ENCODE measurements at places on chromosomes 7 and 10. TPM values are rescaled to one million over a fixed set of nuclear protein-coding genes. Genes with fewer than 3 reads are reported as not detected.

DNA sequence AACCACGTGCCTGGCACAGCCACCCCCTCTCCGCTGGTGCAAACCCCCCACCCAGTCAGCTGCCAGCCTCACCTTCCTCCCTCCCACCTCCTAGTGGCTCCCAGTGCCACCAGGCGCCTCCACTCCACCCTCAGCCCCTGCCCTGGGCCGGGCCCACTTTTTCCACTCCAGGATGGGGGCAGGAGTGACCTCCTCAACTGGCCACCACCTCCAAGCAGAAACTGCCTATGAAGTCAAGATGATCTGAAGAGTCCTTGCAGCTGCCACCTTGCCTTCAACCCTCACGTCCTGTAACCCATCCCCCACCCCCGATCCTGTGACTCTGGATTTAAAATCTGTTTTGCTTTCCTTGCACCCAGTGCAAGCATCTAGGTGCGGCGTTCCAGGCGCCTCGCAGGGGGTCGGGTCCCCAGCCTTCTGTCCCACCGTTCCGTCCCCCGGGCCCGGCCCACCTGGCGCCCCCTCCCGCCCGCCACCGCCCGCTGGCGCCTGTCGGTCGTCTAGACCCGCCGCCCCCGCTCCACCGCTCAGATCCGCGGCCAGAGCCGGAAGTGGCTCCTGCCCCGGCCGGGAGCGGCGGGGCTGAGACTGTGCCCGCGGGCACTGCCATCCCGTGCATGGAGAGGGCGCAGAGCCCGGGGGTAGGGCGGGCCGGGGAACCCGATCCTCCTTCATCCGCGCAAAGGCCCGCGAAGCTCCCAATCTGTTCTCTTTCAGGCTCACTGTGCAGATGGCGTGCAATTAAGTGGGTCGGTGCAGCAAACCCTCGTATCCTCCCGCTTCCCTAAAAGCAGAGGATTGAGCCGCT lies 51.2 kb upstream of the GTF2I start:
- DNase-seq, result peak; percentile 55

DNA sequence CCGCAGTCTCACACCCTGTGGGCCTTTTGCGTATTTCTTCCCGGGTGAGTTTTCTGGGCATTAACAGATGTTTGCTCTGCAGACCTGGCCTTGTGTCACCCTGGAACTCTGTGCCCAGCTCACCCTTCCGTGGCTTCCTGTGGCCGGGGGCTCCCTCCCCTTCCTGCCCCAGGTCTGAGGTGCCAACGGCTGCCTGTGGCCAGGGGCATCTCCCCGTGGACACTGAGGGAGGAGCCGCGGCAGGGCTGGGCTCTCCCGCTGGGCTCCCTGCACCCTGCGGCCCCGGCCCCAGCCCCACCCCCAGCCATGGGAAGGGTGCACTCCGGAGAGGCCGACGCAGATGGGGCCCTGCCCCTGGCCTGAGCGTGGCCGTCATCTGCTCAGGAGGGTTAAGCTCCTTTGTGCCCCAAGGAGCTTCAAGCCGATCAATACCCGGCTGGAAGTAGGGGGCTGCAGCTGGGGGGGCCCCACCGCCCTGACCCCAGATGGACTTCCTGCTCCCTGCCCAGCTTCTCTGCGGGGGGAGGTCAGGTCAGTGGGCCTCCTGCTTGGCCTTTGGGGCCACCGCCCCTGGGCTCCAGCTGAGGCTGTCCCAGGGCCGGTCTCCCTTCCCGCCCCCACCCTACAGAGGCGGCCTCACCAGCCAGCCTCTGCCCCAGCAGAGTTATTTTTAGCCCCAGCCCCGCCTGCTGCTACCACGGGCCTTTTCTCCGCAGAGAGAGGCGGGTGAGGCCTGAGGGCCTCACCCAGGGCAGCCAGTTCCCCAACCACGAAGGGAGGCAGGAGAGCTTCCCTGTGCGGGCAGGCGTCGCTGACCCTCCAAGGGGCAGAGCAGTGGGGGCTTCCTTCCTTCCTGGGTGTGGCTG lies 24.2 kb downstream of the PWWP2B start:
- peak; percentile 75 for DNase-seq

Gene SSC4D
- total RNA-seq, result not detected

- no peak for DNase-seq
These were observed 99.7 kb upstream of the PPIF start for GRCh38 chr10:79247373-79248137.

Gene SNX13
- total RNA-seq, result 58.1 TPM

DNA sequence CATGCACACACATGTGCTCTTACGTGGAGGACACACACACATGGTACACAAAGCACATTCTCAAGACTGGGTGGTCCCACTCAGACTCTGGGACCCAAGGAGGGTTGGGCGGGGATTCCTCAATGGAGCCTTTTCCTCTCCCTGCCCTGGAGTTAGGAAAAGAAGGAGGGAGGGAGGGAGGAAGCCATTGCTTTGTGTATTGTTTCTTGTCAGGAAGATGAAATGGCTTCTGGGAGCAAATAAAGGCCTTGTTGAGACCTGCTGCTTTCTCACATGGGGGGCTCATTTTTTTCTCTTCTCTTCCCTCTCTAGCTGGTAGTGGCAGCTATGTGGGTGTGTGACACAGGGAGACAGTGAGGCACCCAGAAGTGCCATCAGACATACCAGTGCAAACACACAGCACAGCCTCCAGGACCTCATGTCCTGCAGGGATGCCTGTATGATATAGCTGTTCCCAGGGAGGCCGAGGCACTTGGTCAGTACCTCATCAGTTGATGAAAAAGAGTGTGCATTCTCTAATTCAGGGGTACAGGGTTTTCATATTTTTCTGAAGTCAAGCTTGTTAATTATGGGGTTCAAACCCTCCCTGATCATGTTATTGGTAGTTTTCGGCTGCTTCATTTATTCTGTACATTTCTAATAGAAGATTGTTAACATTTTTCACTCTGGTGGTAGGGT lies 5.7 kb downstream of the AQP1 start:
- no peak for DNase-seq

- DNase-seq, result no peak
These were observed 429.9 kb downstream of the SORCS3 start for GRCh38 chr10:105070952-105071351.

Gene LBX1
- not detected for total RNA-seq

- DNase-seq, result no peak
These were observed 208.7 kb upstream of the GLI3 start for GRCh38 chr7:42445691-42446090.

Gene CFAP46
- not detected for total RNA-seq

All from B cell (primary cell).